Heart right ventricle (tissue), 16 donors: ENCODE measurements at places on chromosomes 5 and 9.

DNA sequence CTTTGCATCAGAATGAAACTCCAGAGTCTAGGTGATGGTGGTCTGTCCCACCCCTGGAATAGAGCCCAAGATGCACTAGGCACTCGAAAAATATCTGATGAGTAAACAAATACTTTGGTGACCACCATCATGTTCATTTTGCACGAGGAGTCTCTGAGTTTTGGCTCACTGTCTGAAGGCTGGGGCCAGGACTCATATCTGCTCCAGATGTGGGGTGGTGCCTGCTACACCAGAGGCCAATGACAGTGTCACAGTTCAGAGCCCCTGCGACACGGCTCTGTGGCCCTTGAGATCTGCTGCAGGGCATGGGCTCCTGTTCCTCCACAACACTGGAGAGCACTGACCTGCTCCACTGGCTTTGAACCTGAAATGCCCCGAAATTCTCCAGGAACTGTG, 164.6 kb downstream of the ROR2 start:
- DNase-seq, result no peak

GRCh38 chr5:141935538-141935937, 11.9 kb downstream of the DELE1 start:
- no peak for DNase-seq

GRCh38 chr9:16426716-16427115, 443.8 kb downstream of the BNC2 start:
- DNase-seq, result no peak

GRCh38 chr5:55410845-55411244, 103.1 kb downstream of the MTREX start:
- no peak for DNase-seq

GRCh38 chr5:180034564-180034963, 37.0 kb downstream of the RNF130 start:
- DNase-seq, result no peak

DNA sequence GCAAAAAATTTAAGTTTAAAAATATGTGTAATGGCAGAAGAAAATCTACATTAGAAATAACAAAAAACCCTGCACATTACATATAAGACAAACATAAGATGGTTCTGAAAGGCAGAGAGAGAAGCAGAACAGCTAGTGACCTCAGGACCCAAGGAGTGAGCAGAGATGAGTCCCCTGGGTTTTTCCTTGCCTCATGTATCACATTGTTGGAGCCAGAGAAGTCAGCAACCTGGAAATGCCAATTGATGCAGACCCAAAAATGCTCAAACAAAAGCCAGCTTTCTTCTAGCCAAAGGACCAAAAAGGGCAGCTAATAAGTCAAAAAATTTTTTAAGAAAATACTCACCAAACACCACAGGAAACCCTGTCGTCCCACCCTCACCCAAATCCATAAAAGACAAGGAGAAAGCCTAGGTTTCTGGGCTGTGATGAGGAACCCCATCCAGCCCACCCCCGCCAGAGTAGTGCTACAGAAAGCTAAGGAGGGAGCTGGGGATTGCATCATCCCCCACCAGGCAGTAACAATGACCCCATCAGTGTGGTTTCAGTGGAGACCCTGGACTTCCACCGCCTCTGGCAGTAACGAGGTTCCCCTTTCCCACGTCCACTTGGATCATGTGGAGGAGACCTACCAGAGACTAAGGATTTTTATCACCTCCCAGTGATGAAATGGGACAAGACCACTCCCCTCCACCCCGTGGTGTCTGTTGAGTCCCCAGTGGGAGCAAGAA, 17.6 kb downstream of the DENND1A start:
- DNase-seq, result no peak

DNA sequence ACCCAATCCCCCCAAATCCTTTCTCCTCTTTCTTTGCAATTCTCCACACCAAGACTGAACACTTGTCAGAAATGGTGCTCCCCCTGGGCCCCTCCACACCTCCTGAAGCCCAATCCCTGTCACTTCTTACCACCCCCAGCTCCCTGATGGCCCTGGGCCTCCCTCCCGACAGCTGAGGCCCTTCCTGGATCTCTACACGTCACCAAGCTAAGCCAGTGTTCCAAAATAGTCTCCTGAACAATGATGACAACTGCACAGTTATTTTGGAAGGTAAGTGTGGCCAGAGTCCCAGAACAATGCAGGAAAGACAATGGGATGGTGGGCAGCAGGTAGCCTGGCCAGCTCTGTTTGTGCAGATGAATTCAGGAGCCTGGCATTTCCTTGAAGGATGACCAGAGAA, 63.7 kb upstream of the PRSS3 start:
- DNase-seq, result no peak

DNA sequence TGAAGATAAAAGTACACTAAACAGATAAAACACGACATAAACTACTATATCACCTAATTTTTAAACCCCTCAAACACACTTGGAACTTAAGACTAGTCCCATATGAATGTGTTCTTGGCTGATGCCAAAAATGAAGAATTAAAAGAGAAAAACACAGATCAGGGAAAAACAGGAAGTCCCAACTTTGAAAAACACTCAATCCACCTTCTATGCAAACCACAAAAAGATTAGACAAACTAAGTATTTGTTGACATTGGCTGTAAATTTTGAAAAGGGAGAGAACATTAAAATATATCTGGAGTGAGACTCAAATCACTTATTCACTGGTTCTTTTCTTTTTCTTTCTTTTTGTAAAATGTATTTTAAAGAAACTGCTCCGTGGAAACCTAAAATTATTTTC, 81.4 kb downstream of the ANKH start:
- DNase-seq, result no peak

DNA sequence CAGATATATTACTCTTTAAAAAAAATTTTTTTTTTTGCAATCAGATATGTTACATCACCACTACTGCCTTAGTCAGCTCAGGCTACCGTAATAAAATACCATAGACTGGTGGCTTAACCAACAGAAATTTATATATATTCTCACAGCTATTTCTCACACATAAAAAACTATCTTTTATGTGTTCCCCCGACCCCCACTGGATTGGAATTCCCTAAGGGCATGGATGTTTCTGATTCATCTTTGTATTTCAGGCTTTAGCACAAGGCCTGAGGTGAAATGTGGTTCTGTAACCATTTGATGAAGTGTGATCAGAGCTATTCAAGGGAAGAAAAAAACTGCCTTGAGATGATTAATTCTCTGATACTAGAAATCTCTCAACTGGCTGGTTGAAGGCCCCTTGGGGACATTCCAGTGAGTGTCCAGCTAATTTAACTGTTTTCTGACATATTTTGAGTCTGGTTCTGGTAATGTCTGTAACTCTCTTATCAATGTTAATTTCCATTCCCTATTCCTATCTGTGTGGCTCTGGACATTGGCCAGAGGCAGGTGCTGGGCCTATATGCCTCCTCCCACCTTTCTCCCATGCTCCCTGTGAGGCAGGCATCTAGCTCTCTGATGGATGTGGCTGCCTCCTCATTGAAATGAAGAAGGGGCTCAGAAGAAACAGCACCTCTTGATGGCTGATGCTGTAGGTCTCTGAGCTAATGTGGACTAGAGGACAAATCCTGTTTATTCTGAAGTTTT, 2.5 kb downstream of the CD14 start:
- DNase-seq, result no peak

DNA sequence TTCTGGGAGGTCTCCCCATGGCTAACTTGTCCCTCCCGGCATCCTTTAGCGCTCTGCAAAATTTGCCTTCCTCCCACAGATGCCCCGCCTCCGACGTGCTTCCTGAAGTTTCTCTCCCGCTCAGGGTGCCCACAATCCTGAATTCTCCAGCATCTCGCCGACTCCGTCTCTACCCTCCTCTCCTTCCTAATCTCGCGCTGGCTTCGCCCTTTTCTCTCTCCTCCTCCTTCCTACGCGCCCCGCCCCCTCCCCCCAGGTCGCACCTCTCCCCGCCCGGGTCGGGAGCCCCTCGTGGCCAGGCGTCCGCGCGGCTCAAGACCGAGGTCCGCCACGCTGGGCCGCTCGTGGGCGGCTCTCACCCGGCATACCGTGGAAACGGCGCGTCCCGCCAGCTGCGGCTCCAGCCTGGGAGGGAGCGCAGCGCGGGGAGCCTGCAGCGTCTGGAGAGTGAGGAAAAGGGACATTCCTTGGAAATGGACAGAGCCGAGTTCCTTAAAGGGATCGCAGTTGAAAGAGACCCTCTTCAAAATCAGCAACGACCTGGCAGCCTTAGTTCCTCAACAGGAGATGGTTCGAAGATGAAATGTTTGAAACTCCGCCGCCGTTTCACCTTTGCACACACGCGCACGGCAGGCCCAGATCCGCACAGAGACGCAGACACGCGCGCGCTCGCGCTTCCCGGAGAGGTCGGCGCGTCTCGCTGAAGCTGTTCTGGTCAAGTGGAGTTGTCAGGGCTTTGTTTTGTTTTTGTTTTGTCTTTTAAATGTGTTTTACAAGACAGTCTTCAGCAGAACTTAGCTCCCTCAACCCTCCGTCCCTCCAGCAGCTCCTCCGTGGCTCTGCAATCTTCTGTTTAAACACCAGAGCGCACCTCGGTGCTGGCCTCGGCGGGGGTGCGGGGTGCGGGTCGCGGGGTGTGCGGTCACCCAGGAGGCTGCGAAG, 5.0 kb upstream of the IRX2 start:
- no peak for DNase-seq

DNA sequence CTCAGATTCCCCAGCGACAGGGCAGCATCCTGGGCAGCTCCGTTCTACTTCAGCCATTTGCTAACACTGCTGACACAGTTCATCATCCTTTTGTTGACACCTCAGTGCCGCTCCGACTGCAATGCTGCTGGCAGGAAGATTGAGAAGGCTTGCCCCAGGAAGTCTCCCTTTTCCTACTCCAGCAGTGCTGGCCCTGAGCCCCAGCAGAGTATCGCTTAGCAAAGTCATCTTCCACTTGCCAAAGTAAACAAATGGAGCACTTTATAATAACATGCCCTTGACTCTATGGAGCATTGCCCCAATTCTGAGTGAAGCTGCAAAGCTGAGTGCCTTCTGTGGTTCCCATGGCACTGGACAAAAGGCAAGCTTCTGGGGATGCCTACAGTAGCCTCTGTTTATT, 32.2 kb downstream of the PRLR start:
- no peak for DNase-seq

DNA sequence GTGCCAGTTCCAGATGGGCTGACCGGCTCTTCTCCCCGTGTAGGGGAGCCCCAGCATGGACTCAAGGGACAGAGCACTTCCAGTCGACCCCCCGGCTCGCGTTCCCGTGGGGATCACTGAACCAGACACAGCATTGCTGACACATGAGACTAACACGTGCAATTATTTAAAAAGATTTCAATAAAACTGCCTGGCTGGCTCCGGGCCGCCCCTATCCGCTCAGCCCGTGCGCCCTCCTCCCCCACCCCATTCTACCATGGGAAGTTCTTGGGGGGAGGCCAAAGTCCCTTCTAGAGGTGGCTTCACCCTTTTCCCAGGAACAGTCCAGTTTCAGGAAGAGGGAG, 4.7 kb downstream of the TESK1 start:
- DNase-seq, result no peak

- no peak for DNase-seq
These were observed 46.3 kb downstream of the AP3S1 start for GRCh38 chr5:115888027-115888426.

DNA sequence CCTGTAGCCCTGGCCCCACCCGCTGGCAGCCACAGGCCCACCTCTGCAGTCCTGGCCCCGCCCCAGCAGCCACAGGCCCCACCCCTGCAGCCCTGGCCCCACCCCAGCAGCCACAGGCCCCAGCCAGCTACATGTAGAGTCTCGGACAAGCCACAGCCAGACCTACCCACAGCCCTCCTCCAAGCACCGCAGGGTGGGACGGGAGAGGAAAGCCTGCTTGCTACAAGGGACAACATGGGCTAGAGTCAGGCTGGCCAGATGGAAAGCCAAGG, 49.5 kb upstream of the SARDH start:
- peak; percentile 30 for DNase-seq

DNA sequence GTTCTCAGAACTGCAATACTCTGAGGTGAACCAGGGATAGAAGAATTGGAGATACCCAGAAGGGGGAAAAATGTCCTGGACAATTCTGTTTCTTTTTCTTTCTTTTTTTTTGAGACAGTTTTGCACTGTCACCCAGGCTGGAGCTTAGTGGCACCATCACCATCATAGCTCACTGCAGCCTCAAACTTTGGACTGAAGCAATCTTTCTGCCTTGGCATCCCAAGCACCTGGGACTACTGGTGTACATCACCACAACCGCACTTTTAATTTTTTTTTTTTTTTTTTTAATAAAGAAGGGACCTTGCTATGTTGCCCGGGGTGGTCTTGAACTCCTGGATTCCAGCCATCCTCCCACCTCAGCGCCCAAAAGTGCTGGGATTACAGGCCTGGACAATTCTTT, 1.9 kb downstream of the EMB start:
- DNase-seq, result no peak

DNA sequence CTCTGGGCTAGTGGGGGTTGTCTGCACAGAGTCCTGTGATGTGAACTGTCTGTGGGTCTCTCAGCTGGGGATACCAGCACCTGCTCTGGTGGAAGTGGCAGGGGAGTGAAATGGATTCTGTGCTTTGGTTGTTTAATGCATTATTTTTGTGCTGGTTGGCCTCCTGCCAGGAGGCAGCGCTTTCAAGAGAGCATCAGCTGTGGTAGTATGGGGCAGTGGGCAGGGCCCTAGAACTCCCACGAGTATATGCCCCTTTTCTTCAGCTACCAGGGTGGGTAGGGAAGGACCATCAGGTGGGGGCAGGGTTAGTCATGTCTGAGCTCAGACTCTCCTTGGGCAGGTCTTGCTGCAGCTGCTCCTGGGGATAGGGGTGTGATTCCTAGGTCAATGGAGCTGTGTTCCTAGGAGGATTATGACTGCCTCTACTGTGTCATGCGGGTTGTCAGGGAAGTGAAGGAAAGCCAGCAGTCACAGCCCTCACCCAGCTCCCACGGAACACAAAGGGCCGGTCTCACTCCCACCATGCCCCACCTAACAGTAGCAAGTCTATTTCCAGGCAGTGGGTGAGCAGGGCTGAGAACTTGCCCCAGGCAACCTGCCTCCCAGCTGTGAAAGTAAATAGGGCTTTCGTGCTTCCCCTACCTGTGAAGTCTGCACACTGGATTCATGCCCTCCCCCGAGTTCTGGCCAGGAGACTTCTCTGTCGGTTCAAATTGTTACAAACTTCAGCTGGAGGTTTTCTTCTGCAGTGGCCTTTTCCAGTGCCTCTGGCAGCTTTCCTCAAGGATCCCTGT, 25.7 kb upstream of the FAM81B start:
- no peak for DNase-seq

GRCh38 chr9:37187292-37187691, 66.9 kb downstream of the ZCCHC7 start:
- no peak for DNase-seq

DNA sequence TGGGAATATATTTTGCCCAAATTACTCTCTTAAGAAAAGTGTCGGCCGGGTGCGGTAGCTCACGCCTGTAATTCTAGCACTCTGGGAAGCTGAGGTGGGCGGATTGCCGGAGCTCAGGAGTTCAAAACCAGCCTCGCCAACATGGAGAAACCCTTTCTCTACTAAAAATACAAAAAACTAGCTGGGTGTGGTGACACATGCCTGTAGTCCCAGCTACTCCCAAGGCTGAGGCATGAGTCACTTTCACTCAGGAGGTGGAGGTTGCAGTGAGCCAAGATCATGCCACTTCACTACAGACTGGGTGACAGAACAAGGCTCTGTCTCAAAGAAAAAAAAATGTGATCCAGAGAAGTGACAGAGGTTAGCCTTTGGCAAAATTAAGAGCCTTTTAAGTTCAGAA, 26.4 kb upstream of the TMEM171 start:
- DNase-seq, result no peak
